CD8-positive, alpha-beta memory T cell (primary cell): ENCODE measurements at places on chromosomes 1 and 21. TPM values are rescaled to one million over a fixed set of nuclear protein-coding genes. Genes with fewer than 3 reads are reported as not detected.

RNU1-3 gene
- total RNA-seq, result 1,300 TPM

IPP gene
- total RNA-seq, result 18.3 TPM

KIF14 gene
- 9.3 TPM for total RNA-seq

ZNF683 gene
- total RNA-seq, result 2.4 TPM

COQ8A gene
- total RNA-seq, result 30.7 TPM
